ENCODE measurements at places on chromosomes 3 and 15. TPM values are rescaled to one million over a fixed set of nuclear protein-coding genes. Genes with fewer than 3 reads are reported as not detected.

Gene C3orf20
- 0.14 TPM for total RNA-seq

Gene MFGE8
- total RNA-seq = 135 TPM

Gene GPX1
- 106 TPM for total RNA-seq

Gene RBMS3
- 117 TPM for total RNA-seq

Gene BBX
- total RNA-seq = 40.1 TPM

Gene CKMT1B
- total RNA-seq = 6.9 TPM

GRCh38 chr3:15535732-15536131 is 14.2 kb upstream of the COLQ start:
- no peaks in the 10 kb centered on the region for H3K27me3 ChIP-seq
- DNase-seq = no peak
- H3K4me1 ChIP-seq = no peaks in the 10 kb centered on the region
- H3K4me3 ChIP-seq = no peak overlapping the region
- H3K27ac ChIP-seq = no peak overlapping the region
- peaks cover 2% of the 10 kb centered on the region for H3K36me3 ChIP-seq
